AML-193 (cell line): ENCODE measurements at places on chromosomes 2 and 18.

DNA sequence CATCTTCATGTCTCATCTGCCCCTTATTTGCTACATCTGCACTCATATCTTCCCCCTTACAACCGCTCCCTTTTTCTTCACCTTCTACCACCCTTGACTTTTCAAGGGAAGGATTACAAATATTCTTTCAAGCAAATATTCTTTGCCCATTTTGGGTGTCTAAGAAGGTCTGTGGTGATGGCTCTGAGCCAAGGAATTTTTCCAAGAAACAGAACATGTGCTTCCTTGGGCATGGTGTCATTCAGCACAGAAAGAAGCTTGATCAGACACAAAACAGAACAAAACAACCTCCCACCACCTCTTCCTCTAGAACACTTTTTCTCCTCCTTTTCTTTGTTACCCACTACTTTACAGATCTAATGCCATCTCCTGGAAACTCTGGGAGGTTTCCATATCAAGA is 313.7 kb downstream of the SATB2 start:
- no peak for DNase-seq

- peak; percentile 87 for DNase-seq
These were observed 16.2 kb downstream of the DOCK10 start for GRCh38 chr2:225025917-225026571.

GRCh38 chr2:84931384-84931821 is 25.9 kb downstream of the TMSB10 start:
- DNase-seq, result no peak

DNA sequence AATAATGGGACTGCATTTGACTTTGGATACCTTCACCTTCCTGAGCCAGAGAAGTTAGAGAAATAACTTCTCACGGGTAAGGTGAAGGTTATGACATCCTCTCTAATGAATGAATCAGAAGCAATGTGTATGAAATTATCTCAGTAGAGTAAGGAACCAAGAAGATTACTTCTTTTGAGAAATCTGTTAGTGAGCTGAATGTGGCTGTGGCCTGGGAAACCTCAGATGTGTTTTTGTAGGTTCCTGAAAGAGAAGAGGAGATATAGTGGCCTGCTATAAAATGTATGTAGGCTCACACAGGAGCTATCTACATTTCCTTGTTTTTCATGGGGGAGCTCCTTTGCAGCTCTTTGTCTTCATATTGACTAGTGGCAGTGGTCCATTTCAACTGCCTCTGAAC is 262.6 kb downstream of the CLIP4 start:
- DNase-seq, result no peak
